Stimulated activated CD8-positive, alpha-beta memory T cell treated with anti-CD3 and anti-CD28 coated beads, Interleukin-12 subunit alpha, Interleukin-12 subunit beta, amount 100 ng/mL, for 1 hour (primary cell): ENCODE measurements at places on chromosomes 11 and 22.

DNA sequence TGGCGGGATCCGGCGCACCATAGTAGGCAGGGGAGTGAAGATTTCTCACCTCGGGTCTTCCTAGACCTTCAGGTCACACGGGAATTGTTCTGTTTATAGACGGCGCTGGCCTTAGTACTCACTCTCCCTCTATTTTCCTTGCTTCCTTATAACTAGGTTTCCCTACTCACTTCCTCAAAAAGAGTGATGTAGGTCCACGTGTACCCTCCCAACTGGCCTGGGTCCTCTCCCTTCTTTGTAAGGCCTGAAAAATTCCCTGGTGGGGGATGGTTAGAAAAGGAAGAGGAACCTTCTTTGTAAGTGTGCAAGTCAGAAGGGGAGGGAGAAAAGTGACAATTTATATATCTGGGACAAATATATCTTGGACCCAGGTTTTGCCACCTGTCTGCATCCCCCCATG is 2.9 kb upstream of the TMEM9B start:
- DNase-seq, result no peak

DNA sequence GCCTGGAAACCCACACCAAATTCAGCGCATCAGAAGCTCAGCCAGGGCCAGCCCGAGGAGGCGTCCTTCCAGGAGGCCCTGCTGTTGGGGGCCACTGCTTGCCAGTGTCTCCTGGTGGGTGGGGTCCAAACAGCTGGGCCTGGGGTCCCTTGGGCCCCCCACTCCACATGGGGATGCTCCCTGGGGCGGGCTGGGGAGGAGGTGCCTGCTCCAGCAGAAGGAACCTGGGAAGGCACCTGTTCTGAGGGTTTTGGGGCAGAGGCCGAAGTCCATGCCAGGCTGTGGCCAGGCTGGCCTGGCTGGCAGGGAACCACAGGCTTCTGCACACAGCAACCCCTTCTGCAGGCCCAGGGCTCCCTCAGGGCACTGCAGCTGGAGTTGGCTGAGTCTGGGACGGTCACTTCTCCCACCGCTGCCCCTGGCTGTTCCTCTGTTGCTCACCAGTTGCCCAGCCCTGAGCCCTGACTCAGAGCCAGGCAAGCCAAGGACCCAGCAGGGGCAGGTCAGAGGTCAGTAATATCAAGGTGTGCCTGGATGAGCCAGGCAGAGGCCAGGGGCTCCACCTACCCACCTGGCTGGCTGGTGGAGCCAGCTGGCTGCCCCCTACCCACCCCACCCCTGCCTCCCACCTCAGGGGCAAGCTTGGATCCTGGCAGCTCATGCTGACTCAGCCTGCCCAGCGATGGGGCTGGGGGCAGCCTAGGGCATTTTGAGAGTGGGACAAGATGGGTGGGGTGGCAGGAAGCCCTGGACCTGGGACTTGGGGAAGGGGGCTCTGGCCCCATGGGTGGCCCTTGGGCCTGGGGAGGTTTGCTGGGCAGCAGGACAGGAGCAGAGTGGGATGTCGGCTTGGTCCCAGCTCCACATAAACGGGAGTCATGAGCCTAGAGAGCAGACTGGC is 12.0 kb upstream of the PHLDA2 start:
- DNase-seq, result no peak

GRCh38 chr22:30481711-30482110 is 9.9 kb upstream of the SEC14L3 start:
- no peak for DNase-seq

DNA sequence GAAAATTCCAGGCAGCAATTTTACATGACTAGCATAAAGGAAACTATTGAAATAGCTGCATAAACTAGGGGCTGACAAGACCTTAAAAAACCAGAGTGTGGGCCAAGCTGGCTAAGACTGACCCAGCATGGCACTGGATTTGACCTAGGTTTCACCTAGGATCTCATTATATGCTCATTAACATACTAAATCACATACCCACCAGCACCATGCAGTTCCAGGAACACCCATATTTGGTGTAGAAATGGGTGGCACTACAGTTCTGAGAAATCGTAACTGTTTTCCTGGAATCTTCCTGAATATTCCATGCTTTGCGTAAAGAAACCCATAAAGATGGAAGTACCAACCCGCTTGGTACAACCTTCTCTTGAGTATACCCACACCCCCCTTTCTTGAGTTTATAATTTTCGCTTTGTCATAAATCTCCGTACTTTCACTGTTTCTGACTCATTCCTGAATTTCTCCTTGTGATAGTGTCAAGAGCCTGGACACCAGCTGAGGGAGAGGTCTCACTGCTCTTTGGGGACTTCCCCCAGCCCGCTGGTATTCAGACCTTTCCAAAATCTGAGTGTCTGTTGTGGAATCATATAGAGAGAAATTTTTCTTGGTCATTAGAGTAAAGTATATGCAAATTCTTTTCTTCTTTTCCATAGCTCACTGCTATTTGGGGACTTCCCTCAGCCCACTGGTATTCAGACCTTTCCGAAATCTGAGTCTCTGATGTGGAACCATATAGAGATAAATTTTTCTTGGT is 55.1 kb downstream of the MTMR3 start:
- DNase-seq, result no peak

- DNase-seq, result no peak
Observed at GRCh38 chr22:25219211-25219689, at the start of gene CRYBB2. Gene CRYBB2, plus strand, starts transcription at chr22:25219639. Its CDS starts 1,791 bp downstream, at chr22:25221430.

DNA sequence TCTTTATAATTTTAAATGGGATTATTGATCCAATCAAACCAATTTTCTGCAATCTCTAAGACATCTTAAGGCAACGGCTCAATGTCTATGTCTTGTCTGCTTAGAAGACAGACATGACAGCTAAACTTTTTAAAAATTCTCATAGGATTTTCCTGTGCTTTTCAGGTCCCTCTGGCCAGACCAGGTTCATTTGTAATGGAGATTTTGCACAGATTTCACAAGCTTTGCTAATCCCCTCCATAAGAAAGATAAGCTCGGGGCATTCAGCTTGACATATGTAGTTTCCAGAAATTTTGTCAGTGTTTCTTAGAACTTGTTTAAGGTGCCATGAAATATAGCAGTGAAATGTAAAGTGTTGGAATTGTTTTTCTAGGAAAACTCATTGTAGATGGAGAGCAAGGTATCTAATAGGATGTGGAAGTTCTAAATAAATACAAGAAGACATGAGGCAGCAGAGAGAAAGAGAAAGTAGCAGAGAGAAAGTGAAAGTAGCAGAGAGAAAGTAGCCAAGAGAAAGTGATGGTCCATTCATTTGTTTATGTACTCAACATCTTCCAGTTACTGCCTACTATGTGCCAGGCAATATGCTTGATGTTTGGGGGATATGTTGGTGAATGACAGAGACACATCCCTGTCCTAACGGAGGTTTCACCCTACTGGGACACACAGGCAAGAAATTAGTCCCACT is 219.1 kb upstream of the ARHGAP42 start:
- no peak for DNase-seq

GRCh38 chr11:88603091-88603867 is 265.7 kb upstream of the CTSC start:
- no peak for DNase-seq

- DNase-seq, result no peak
Observed at GRCh38 chr11:105389952-105390351, 219.9 kb upstream of the GRIA4 start.

DNA sequence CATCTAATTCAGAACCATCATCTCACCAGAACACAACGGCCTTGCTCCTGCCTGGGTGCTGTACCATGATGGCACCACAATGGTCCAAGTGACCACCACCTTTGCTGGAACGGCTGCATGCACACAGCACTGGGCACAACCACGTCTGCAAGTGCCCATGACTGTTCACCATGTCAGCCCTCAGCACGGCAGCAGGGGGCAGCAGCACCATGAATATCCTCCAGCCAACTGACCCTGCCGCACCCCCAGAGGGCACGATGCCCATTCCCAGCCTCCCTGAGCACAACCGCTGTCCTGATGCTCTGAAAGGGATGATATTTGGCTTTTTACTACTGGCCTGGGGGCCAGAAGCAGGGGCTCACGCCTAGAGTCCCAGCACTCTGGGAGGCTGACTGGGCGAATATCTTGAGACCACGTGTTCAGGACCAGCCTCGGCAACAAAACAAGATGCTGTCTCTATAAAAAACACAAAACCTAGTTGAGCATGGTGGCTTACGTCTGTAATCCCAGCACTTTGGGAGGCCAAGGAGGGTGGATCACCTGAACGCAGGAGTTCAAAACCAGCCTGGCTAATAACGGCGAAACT is 25.7 kb downstream of the DRD4 start:
- DNase-seq, result peak; percentile 11

DNA sequence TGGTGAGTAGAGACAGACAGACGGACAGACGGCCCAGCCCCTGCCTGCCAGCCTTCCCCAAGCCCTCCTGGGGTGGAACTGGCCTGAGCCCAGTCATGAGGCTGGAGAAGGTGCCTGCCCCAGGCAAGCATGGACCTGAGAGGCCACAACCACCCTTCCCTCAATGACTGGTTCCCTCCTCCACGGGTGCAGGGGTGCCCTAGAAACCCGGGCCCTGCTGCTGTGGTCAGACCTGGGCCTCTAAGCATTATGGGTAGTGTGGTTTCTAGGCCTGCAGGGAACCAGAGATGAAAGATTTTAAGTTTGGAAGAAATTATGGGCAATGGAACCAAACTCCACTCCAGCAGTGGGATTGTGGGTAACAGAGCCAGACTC is 13.5 kb downstream of the RHBDD3 start:
- DNase-seq, result no peak

GRCh38 chr11:120146413-120147093 is 8.6 kb upstream of the TRIM29 start:
- no peak for DNase-seq

DNA sequence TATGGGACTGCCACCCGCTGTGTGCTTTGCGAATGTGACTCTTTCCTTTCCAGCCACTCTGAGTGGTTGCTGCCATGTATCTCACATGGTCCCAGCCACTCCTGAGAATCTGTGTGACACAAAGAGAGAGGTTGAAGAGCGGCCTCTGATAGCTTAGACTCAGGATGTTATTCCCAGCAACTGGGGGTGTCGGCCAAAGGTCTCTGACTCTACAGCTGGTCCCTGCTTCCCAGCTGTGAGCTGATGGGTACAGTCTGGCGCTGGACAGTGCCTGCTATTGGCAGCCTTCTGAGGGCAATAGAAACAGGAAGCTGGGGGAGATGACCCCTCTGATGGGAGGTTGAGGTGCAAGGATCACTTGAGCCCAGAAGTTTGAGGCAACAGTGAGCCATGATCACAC is 105.1 kb downstream of the RRAS2 start:
- DNase-seq, result no peak

- DNase-seq, result no peak
Observed at GRCh38 chr11:44463751-44464150, 101.7 kb upstream of the CD82 start.

- no peak for DNase-seq
Observed at GRCh38 chr11:16771350-16772140, 33.1 kb downstream of the C11orf58 start.

DNA sequence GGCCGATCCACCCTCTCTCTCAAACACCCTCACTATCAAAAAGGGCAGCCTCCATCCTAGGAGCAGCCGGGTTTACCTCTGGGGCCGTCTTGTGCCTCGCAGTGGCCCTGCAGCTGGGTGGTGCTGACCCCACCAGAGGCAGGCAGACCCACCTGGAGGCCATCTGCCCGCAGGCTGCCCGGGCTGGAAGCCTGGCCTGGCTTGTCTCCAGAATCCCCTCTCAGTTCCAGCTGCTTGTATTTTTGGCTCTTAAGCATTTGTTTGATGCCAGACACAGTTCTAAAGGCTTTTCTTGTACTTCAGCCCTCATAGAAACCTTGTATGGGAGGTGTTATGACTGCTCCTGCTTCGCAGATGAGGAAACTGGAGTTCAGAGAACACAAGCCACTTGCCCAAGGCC is 4.2 kb upstream of the NFAM1 start:
- no peak for DNase-seq

DNA sequence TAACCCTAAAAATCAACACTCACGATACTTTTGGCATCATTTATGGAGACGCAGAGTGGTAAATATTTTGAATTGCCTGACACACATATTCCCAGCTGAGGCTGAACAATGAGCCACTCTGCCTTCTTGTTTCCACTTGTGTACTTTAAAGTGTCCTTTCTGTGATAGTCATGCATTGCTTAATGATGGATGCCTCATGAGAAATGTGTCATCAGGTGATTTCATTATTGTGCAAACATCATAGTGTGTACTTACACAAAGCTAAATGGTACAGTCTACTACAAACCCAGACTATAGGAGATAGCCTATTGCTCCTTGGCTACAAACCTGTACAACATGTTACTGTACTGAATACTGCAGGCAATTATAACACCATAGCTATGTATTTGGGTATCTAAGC is 44.2 kb downstream of the MRE11 start:
- no peak for DNase-seq

- no peak for DNase-seq
Observed at GRCh38 chr11:44923806-44924205, 26.9 kb downstream of the TP53I11 start.

DNA sequence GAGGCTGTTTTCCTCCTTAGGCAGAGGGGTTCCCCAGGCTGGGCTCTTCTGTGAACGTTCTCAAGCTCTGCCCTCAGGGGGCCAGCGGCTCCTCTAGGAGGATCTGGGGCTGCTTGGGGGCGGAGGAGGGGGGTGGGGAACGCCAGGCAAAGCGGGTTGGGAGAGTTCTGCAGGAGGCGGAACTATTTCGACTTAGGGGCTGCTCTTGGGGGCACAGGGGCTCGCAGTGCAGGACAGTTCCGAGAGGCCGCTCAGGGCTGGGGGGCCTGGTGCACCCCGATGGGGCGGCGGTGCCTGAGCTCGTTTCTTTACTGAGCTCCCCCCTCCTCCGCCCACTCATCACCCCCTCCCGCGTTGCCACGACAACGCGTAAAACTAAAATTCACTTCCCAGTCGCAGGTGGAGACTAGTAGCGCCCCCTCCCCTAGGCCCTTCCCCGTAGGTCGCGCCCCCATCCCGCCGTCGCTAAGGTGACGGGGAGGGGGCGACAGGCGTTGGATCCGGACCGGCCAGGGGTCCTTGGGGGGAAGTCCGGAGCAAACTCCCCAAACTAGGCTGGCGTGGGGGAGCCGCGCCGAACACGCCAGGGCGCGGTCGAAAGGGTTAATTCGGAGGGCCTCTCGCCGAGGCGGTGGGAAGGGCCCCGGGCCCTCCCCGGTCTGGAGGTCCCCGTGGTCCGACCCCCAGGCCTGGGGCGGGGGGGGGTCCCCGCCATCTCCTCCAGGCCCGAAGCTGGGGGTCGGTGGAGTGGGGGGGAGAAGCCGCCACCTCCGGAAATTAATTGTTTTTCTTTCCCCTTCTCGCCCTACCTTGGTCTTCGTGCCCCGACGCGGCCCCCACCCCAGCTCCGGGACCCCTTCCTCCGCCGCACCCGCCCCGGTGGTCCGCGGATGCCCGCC is 857 bp downstream of the SHANK3 start:
- DNase-seq, result no peak
